ENCODE measurements at places on chromosomes 2 and 18. TPM values are rescaled to one million over a fixed set of nuclear protein-coding genes. Genes with fewer than 3 reads are reported as not detected.

CRYGD gene
- not detected for total RNA-seq

GORASP2 gene
- 34.0 TPM for total RNA-seq

TRABD2A gene
- total RNA-seq = 8.9 TPM

CFC1 gene
- not detected for total RNA-seq

Measured in smooth muscle cell of the coronary artery (primary cell).